ENCODE measurements at places on chromosomes 5 and 9.

GRCh38 chr5:1448511-1449011 lies 3.3 kb upstream of the SLC6A3 start:
- DNase-seq = peak; percentile 5

DNA sequence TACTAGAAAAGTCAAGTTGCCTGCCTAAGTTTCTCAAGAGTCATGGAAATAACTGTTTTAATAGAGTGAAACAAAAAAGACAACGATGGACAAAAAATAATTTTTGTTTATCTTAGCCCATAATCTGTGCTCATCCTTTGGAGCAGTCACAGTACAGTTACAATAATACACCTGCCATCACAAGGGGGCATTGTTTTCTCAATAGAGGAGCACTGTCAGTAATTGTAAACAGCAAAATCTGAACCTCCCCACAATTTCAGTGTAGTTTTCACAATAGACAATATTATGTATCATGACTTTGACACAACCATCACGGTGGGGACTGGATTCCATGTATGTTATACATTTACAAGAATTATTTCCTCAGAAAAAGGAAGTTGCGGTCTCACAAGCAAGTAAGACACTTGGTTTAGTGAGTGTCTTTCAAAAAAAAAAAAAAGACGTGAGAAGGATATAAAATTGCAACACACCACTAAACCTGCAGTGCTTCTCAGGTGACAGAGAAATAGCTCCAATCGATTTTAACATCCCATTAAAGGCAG lies 586.3 kb downstream of the PTPRD start:
- DNase-seq = no peak

GRCh38 chr5:109196823-109197160 lies 213.0 kb downstream of the PJA2 start:
- no peak for DNase-seq

GRCh38 chr9:1083325-1083913 lies 33.3 kb downstream of the DMRT2 start:
- DNase-seq = no peak

GRCh38 chr9:105299190-105299854 lies 54.9 kb downstream of the SLC44A1 start:
- DNase-seq = no peak

DNA sequence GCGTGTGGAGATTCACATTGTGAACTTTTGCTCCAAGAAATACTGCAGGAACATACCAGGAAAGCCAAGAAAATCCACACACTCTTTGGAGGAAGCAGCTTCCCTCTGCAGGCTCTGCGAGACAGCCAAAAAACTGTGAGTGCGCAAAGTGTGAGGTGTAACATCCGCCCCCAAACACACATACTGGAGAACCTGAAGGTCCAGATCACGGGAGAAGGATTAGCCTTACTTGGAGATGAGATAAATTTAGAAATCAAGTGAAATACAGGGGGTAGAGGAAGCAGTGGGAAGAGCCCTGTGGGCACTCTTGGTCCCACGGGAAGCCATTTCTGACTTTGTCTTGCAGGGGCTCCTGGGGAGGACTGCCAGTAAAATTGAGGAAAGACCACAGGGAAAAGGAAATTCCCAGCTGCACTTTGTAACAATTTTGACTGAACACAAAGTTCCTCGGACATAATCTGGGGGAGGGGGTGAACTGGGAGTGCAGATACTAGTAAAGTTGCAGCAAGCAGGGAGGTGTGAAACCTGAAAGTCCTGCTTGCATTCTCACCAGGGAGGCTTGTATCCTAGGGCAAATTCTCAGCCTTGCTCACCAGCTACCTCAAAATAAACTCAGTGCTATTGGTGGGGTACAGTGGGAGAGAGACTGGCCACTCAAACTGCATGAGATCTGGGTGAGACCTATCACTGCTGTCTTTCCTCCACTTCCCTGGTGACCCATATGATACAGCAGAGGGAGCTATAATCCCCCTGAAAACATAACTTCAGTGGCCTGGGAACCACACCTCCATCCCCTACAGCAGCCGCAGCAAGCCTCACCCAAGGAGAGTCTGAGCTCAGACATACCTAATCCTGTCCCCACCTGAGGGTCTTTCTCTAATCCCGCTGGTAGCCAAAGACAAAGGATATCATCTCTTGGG lies 109.1 kb downstream of the ALDH1A1 start:
- DNase-seq = no peak

All from CD4-positive, alpha-beta T cell treated with Interleukin-17A for 1 hour (primary cell).